ENCODE measurements at places on chromosomes 6 and 20. TPM values are rescaled to one million over a fixed set of nuclear protein-coding genes. Genes with fewer than 3 reads are reported as not detected.

PRL gene
- not detected for total RNA-seq

FUT9 gene
- total RNA-seq: not detected

- no peak for DNase-seq
- peak overlapping the region; percentile 84 for H3K27ac ChIP-seq
- peak overlapping the region; percentile 74 for H3K4me3 ChIP-seq
- peaks cover 12% of the 10 kb centered on the region for H3K4me1 ChIP-seq
- no peaks in the 10 kb centered on the region for H3K36me3 ChIP-seq
- H3K27me3 ChIP-seq: no peaks in the 10 kb centered on the region
Observed at GRCh38 chr6:100881707-100882040, 545 bp upstream of the ASCC3 start.

DNA sequence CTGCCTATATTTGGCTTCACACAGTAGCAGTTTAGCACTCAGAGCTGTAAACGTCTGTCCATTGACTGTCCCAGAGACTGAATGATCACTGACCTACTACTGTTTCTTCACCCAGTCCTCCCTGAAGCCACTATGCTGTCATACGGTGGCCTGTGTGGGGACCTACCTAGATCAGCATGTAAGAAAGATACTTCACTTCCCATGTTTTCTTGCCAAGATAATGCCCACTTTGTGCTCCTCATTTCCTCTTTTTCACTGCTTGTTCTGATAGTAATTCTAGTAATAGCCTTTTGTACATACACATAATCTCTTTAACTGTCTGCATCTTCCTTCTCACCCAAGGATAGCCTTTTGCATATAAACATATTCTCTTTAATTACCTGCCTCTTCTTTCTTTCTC lies 109.9 kb upstream of the TIAM2 start:
- no peaks in the 10 kb centered on the region for H3K4me1 ChIP-seq
- no peak overlapping the region for H3K4me3 ChIP-seq
- H3K27ac ChIP-seq: no peak overlapping the region

GRCh38 chr6:116624036-116624805 lies 7.9 kb downstream of the RSPH4A start:
- H3K4me3 ChIP-seq: no peak overlapping the region
- no peak overlapping the region for H3K27ac ChIP-seq
- no peak for DNase-seq

DNA sequence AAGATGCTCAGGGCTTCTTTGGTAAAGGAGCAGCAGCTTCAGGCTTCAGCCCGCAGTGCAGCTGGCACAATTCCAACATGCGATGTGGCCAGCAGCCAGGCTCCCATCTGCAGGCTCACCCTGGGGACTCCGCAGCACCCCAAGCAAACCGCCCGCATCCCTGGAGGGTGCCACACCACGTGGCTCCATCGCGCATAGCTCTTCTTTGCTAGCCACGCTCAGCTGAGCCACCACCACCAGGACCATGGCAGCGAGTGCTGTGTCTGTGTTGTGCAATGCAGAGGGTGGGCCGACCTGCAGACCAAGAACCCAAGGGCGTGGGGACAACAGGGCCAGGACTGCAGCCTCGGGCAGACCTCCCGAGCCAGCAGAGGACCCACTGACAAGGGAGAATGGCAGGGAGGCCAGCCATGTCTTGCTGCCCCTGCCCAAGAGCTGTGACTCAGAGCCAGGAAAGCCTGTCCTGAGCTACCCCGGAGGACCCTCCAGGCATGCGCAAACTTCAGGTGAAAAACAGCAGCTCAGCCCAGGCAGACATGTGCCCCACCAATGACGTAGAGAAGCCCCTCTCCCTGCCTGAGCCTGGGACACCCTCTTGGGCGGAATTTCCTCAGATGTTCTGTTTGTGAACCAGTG lies 87.8 kb downstream of the GINS1 start:
- no peaks in the 10 kb centered on the region for H3K27me3 ChIP-seq
- no peaks in the 10 kb centered on the region for H3K4me1 ChIP-seq
- H3K27ac ChIP-seq: no peak overlapping the region
- H3K4me3 ChIP-seq: no peak overlapping the region

GRCh38 chr6:54624779-54625178 lies 221.8 kb upstream of the FAM83B start:
- H3K4me1 ChIP-seq: no peaks in the 10 kb centered on the region
- DNase-seq: no peak
- no peaks in the 10 kb centered on the region for H3K36me3 ChIP-seq
- H3K27ac ChIP-seq: no peak overlapping the region
- H3K27me3 ChIP-seq: no peaks in the 10 kb centered on the region
- no peak overlapping the region for H3K4me3 ChIP-seq

All from Peyer's patch (tissue), 4 donors.